ENCODE measurements at places on chromosomes 16 and 17. TPM values are rescaled to one million over a fixed set of nuclear protein-coding genes. Genes with fewer than 3 reads are reported as not detected.

IRX5 gene
- 0.85 TPM for total RNA-seq

NOL11 gene
- total RNA-seq = 81.8 TPM

KRTAP4-9 gene
- total RNA-seq = 0.57 TPM

PIEZO1 gene
- 152 TPM for total RNA-seq

EVPLL gene
- not detected for total RNA-seq

STX1B gene
- total RNA-seq = 1.0 TPM

SLFN14 gene
- not detected for total RNA-seq

KRTAP9-2 gene
- total RNA-seq = not detected

METTL22 gene
- total RNA-seq = 17.0 TPM

NAGPA gene
- 26.2 TPM for total RNA-seq

HSPB9 gene
- not detected for total RNA-seq
